ENCODE measurements at places on chromosomes 2 and 18.

GRCh38 chr2:10297191-10297830 is 5.4 kb upstream of the HPCAL1 start:
- DNase-seq = peak; percentile 60

DNA sequence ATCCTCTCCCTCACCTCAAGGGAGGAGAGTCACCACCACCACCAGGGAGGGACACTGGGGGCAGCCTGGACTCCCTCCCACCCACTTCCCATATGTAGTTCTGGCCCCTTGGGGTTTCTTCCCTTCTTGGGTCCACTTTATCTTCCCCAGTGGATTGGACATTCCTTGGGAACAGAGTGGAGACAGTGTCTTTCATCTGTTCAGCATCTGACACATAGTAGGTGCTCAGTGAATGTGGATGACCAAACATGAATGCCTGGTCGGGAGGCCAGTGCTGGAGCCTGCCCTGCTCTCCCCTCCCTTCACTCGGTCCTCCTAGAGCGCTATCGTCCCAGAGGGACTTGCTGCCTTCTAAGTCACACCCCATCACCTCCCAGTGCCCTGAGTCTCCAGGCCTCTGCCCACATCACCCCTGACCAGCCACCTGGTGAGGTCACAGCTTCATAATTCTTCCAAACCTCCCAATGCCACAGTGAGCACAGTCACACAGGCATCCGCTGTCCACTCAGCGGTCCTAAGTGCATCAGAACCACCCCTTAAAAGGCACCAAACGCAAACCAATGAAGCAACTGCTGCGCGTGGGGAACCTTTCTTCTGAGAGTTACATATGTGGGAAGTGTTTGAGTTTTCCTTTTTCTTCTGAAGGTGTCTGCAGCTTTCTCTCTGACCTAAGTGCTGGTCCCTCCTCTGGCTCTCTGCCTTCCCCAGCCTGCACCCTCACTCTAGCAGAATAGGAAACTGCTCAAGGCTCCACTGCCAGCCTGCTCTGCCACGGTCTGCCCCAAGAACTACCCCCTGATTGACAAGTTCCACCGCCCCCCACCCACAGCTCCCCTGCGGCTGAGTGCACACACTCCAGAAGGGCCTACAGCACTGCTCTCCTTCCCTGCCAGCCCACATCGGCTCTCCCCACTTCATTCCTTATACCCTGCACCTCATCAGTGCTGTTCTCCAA is 7.2 kb upstream of the SFXN5 start:
- peak; percentile 46 for DNase-seq

GRCh38 chr18:23169673-23170044 is 34.4 kb downstream of the CABLES1 start:
- DNase-seq = no peak

DNA sequence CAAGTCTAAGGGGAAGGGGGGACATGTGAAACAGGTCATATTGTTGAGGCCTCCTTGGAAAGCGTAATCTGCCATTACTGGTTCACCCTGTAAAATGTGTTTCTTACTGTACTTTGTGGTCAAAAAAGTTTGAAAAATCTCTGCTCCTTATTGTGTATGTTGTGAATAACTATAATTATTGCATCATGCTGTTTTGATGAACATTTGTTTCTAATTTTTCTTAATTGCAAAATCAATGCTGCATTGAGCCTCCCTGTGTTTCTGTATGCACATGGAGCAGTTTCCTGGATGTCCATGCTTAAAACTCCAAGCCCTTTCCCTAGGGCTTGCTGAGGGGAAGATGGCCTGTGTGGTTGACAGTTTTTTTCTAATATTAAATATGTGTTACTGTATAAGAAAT is 158.6 kb downstream of the RNF144A start:
- DNase-seq = no peak

DNA sequence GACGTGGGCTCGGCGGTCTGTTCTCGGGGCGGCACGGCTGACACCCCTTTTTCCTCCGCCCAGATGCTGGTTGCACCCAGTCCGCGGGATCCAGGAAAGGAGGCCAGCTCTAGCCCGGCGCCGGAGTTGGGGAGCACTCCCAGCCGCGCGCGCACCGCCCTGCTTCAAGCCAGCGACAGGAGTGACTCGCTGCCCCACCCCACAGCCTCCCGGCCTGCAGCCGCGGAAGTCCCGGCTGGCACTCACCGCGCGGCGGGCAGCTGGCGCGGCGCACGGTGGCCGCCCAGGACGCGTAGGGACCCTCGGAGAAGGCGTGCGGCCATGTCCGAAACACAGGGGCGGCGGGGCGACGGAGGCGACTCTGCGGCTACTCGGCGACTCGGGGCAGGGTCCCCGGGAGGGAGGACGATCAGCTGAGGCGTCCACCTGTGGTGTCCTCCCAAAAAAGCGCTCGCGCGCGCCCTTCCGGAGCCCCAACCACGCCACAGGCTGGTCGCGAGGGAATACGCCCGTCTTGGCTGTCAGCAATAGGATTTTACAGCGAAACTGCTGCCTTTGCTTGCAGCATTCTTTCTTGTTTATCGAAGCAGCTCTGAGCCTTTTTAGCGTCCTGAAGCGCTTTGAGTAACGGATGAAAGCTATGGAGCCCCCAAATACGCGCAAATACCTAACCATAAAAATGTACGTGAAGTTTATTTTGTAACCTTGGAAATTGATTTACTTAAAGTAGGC is at the start of gene ACADL:
TSS of gene ACADL (minus strand) at position 507 of the 732 bp plus-strand sequence. CDS start at position 323, 184 bp downstream.
- peak; percentile 26 for DNase-seq

- DNase-seq = no peak
Measured at GRCh38 chr2:239561446-239562001, 160.7 kb upstream of the HDAC4 start.

- peak; percentile 45 for DNase-seq
Measured at GRCh38 chr2:177161741-177162460, 50.7 kb upstream of the HNRNPA3 start.

DNA sequence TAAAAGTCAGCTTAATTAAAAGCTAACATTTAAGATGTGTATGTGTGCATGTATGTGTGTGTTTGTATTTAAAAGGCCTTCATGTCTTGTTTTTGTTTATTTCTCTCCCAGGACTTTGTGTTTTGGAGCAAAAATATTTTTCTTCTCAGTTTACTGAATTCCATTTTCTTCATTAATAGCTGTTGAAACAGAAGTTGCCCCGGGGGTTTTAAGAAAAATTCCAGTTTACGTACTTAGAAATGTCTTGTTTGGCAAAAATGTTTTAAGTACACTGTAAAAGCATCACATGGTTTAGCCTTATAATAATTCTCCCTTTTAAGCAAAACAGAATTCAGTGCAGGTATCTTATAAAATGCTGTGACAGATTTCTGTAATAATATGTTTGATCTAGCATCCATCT is 1233.0 kb upstream of the NRXN1 start:
- DNase-seq = no peak

- no peak for DNase-seq
Measured at GRCh38 chr18:6270771-6271216, 143.9 kb downstream of the L3MBTL4 start.

DNA sequence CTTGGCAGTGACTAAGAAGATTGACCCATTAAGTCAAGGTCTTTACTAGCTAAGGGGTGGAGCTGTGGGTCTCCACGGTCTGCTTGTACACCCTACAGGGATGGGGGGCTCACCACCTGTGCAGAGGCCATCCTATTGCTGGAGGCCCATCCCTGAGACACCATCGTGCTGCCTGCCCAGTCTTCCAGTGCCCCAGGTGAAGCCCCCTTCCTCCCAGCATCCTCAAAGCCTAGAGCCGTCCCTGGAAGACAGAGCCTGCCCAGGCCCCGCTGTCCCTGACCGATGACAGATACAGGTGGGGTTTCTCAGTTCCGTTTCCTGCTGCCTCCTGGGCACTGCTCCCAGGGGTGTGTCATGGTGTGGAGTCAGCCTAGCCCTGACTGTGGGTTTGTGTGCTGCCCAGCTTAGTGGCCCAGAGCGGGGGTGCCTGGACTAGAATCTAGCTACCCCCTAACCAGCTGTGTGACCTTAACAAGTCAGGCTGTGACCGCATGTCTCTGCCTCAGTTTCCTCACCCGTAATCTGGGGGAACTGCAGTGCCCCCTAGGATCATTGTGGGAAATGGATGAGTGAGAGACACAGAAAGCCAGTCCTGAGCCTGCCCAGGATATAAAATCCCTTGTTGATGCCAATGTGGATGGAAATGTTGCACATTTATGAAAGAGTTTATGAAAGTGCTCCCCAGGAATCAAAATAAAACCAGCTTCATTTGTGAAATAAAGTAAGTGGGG is 2.0 kb downstream of the OTOS start:
- DNase-seq = no peak

- no peak for DNase-seq
Measured at GRCh38 chr2:234818937-234819336, 132.9 kb upstream of the SH3BP4 start.

GRCh38 chr2:157466764-157467163 is 22.9 kb upstream of the CYTIP start:
- DNase-seq = peak; percentile 65

- peak; percentile 60 for DNase-seq
Measured at GRCh38 chr2:229920011-229920641, 1.7 kb downstream of the TRIP12 start.

DNA sequence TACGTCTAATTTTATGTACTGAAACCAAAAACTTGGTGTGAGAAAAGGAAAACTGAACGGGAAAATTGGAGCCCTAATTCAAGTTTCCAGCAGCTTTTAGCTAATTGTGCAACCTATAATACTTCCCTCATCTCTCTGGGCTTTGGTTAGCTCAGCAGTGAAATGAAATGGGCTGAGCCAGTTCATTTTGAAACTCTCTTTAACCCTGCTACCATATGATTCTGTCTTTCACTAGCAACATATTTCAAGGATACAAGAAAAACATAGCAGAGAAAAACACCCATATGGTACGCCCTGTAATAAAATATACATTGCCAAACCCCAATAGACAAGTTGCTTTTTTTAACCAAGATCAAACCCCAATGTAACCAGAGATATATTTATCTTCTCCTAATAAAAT is 799 bp downstream of the SYT4 start:
- DNase-seq = no peak

GRCh38 chr2:71281950-71282349 is 49.6 kb upstream of the ZNF638 start:
- no peak for DNase-seq

DNA sequence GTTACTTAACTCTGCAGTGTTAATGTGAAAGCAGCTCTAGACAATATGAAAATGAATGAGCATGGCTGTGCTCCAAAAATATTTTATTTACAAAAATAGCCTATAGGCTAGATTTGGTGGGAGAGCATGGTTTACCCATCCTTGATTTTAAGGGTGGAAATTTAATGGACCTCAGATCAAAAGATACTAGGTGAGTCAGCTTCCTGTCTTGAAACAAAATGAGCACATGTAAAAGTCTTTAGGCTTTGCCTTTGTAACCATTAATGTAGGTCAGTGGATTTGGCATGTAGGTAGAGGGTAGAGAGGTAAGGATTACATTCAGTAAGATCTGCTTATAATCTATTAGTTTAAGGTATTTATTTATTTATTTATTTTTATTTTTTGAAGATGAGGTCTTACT is 72.7 kb downstream of the GREB1L start:
- no peak for DNase-seq

- no peak for DNase-seq
Measured at GRCh38 chr2:189437926-189438325, 3.3 kb upstream of the WDR75 start.

DNA sequence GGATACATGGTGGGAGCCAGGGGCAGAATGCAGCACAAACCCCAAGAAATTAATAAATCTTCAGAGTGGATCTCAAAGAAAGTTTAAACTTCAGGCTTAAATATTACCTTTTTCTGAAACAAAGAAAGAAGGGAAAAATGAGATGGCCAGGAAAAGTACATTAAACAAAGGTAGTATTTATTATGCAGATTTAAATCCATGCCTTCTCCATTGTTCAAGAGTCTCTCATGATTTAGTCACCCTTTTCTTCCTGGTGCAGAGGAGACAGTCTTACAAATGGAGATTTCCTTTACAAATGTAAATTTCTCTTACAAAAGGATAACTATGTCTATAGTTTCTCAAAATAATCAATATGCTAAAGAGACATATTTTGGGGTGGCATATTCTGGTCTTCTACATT is 33.4 kb upstream of the PPM1B start:
- no peak for DNase-seq

GRCh38 chr2:128310094-128310716 is 8.5 kb downstream of the HS6ST1 start:
- no peak for DNase-seq

DNA sequence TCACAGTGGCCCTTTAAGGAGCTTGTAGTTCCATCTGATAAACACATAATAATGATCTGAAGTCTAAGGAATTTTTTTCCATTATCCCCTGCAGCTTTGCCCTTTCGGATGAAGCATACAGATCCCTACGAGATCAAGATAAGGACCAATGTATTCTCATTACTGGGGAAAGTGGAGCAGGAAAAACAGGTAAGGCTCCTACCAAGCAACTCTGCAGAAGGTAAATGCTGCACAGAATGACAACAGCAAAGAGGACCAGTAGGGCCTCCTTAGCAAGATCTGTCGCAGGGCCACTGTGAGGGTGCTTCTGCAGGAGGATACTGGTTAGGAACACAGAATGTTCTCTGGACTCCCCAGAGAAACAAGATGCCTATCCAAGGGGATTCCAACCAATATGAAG is 84.6 kb downstream of the MYO1B start:
- no peak for DNase-seq

DNA sequence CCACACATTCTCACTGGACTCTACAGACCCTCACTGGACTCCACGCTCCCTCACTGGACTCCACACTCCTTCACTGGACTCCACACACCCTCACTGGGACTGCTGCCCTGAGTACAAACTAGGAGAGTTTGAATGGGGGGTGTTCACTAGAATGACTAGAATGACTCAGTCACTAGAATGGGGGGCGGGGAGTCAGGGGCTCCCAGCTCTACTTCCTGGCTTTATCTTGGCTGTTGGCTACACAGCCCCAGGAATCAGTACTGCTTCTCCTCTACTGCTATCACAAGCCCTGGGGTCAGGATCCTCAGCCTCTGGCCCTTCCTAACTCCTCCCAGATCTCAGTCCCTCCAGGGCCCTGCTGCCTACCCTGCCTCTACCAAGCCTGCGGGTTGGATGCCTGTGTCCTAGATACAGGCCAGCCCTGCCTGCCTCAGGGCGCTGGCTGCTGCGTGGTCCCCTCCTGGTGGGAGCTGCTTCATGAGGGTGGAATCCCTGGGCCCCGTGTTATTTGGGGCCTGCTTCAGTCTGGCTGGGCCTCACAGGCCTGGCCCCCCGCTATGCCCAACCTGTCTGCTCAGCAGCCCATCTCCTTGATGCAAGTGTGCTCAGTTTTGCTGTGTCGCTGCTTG is 7.8 kb downstream of the PTMA start:
- peak; percentile 57 for DNase-seq

GRCh38 chr2:12168354-12168753 is 421.9 kb downstream of the LPIN1 start:
- no peak for DNase-seq

GRCh38 chr2:156332534-156333273 is at the start of gene NR4A2:
TSS of gene NR4A2 (minus strand) at chr2:156332721. CDS start at chr2:156330186, 2,535 bp downstream.
- DNase-seq = peak; percentile 87

DNA sequence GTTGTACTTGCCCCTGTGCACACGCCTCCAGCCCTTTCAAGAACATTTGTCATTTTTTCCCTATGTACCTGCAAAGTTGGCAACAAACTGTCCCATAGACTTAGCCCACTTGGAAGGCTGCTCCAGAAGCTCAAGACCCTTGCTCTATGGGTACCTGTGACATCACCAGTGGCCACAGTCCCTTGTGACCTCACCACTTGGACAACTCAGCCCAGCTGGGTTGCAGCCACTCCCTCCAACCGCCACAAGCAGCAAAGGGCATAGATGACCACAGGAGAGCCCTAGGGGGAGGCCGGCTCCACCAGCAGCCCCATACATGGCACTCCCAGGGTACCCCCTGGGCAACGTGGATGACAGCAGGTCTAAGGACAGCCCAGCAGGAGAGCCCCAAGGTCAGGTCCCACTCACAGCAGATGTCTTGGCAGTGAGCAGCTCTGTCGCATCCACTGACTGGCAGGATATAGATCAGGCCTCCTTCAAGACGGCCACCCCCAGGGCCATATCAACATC is at the start of gene TEX44:
TSS of gene TEX44 (plus strand) at position 229 of the 510 bp plus-strand sequence. CDS start at position 317, 88 bp downstream.
- no peak for DNase-seq

Measured in NB4 (cell line).